Stimulated activated CD8-positive, alpha-beta memory T cell treated with anti-CD3 and anti-CD28 coated beads, Interleukin-12 subunit alpha, Interleukin-12 subunit beta, amount 100 ng/mL, for 4 hours (primary cell): ENCODE measurements at places on chromosomes 7 and 10.

DNA sequence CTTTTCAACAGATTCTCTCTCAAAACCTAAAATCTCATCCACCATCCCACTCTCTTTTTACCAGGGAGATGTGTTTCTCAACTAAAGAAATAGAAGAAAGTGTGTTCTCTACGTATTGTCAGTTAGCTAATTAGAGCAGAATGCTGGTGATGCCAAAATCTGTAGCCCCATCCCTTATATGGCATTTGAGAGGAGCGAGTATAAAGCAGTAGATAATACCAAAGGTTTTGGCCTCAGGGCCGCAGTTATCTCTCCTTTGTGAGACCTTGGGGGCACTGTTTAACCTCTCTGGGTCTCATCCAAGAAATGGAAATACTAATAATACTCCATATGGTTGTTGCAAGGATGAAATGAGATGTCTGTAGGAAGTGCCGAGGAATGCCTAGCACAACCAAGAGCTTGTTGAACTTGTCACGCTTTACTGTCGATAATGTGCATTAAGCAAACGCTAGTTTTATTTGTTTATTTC, 456 bp upstream of the DLD start:
- no peak for DNase-seq

GRCh38 chr7:84251277-84251781, 56.7 kb upstream of the SEMA3A start:
- DNase-seq, result no peak

GRCh38 chr10:3781468-3782145, 3.4 kb downstream of the KLF6 start:
- DNase-seq, result peak; percentile 42

- DNase-seq, result peak; percentile 26
Observed at GRCh38 chr7:39589323-39590111, 23.3 kb downstream of the YAE1 start.

- DNase-seq, result no peak
Observed at GRCh38 chr10:35136263-35136815, 9.7 kb downstream of the CREM start.

- no peak for DNase-seq
Observed at GRCh38 chr7:91093181-91093580, 171.1 kb upstream of the FZD1 start.

GRCh38 chr7:73623798-73624668, at the start of gene MLXIPL:
Gene MLXIPL, minus strand, starts transcription at chr7:73624522. Its CDS starts 30 bp downstream, at chr7:73624492.
- peak; percentile 16 for DNase-seq

DNA sequence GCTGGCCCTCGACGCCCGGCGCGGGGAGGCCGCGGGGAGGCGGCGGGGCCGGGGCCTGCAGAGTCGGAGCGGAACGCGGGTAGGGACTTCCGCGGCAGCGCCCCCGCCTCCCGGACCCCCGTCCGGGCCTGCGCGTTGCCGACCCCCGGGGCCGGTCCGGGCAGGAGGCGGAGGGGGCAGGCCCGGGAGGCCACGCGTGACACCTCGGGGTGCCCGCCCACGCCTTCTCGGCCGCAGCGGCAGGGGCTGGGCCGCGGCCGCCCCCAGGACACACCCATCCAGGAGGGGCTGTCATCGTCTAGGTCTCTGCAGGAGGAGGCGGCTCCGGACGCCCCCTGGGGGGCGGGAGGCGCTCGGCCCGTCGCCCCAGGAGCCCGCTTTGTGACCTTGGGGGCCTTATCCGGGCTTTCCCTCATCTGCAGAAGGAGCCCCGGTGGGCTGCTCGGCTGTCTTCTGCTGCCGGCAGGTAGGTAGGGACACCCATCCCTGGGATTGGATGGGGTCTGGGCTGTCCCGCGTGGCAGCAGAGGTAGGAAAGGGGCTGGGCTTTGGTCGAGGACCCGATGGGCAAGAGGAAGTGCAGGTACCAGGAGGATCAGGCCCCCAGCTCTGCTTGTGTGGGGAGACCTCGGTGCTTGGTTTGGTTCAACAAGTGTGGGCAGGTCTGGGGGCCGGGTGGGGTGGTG, 569 bp downstream of the ZNF316 start:
- peak; percentile 61 for DNase-seq

GRCh38 chr7:25384788-25385505, 156.7 kb upstream of the NPVF start:
- no peak for DNase-seq

GRCh38 chr7:71777278-71777677, 634.9 kb downstream of the CALN1 start:
- no peak for DNase-seq

DNA sequence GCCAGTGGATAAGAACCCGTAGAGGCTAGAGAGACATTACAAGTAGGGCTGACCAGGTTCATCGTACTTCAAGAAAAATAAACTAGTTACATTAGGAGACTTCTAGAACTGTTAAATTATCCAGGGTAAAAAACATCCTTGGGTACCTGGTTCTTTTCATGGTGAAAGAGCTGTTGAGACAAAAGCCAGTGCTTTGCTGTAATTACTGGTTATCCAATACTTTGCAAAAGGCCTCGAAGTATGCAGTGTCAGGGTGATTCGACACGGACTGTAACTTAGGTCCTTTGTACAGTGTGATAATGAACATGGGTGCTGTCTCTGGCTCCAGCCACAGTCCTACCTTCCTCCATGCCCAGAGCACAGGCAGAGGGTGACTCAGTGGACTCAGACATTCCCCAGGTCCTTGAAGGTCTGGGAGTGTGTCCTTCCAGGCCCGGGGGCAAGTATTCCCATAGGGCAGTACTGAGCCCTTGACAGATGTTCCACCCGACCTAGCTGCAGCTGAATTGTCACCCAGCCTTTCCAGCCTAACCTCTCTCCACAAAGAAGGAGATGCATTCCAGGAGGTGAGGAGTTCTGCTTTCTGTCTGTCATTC, 123.6 kb upstream of the TMEM72 start:
- DNase-seq, result no peak

DNA sequence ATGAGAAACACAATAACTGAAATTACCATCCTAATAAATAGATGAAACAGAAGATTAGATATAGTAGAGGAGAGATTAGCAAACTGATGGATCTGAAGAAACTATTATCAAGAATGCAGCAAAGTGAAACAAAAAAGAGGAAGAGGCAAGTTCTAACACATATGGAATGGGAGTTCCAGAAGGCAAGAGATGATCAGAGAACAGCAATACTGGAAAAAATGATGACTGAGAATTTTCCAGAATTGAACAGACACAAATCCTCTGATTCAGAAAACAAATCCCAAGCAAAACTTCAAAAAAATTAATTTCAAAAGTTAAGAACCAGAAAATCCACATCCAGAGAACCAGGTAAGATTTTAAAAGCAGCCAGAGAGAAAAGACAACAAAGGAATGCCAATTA, 20.2 kb upstream of the CYREN start:
- no peak for DNase-seq

GRCh38 chr7:50815138-50815537, 32.4 kb upstream of the GRB10 start:
- DNase-seq, result no peak

GRCh38 chr10:132593389-132593788, 55.8 kb downstream of the INPP5A start:
- no peak for DNase-seq

- DNase-seq, result no peak
Observed at GRCh38 chr10:120422457-120422856, 34.6 kb upstream of the PLPP4 start.

DNA sequence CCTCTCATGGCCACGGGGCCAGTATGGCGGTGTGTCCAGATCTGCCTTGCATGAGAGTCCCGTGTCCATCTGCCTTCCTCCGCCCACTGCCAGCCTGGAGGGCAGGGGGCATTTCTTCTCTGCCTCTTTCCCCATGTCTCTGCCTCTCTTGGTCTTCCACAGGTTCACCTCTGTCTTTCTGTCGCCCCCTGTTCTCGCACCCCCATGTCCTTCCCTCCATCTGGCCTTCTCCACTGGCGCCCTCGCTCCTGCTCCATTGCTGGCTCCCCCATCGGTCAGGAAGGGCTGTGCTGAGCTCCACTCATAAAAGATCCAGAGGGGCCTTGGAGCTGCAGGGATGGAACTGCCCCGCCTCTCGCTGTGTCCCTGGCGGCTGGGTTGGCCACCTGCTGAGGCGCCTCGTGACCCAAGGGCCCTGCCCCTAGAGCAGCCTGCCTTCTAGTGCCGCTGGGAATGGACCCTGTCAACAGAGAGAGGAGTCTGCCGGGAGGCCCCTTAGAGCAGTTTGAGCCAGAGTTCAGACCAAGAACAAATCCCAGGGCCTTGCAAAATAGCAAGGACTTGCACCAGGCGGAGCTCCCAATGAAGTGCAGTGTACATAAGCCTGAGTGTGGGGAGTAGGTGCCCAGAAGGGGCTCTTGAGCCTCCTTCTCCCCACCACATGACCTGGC, 42.0 kb downstream of the GOLGA7B start:
- DNase-seq, result no peak

DNA sequence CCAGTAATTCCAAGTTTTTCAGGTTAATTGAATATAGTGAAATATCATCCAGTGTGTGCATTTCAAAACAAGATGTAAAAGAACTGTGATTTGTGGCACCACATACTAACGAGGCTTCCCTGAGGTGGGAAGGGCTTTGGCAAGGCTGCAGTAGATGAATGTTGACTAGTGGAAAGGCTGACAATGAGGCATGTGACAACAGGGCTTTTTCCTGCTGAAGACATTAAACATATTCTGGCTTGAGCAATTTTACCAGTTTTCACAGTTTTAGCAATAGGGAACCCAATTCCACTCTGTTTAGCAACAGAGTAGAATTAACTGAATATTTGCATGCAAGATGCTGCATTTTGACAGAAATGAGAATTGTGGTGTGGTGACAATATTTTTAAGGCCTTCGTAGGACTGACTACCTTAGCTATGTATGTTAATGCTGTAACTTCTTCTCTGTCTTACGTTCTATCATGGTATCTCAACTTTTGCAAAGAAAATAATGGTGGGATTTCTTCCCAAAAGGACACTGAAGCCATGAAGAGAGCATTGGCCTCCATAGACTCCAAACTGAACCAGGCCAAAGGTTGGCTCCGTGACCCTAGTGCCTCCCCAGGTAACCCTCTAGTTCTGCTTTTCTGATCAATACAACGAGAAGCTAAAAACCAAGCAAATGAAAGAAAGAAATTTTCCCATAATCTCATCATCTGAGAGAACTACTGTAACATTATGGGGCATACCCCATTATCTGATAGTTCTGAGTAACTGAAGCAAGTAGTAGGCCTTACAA, 68.5 kb downstream of the AP3M1 start:
- DNase-seq, result no peak

- no peak for DNase-seq
Observed at GRCh38 chr7:121557034-121557892, 161.2 kb upstream of the FAM3C start.

DNA sequence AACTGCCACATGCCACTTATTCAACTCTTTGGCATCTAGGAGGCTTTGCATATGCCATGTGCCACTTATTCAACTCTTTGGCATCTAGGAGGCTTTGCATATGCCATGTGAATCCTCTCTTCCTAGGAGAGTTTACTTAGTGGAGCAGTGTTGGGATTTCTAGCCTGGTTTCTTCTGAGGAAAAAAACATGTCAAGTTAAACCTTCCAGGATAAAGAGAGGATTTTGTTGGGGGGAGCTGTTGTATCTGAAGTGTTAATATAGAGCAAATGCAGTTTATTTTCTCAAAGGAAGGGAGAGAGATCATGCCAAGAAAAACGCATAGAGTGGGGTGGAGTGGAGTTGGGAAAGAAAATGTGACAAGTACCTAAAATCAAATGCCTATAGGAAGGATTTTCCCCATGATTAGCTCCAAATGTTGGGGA, 91.5 kb downstream of the MCU start:
- DNase-seq, result no peak

DNA sequence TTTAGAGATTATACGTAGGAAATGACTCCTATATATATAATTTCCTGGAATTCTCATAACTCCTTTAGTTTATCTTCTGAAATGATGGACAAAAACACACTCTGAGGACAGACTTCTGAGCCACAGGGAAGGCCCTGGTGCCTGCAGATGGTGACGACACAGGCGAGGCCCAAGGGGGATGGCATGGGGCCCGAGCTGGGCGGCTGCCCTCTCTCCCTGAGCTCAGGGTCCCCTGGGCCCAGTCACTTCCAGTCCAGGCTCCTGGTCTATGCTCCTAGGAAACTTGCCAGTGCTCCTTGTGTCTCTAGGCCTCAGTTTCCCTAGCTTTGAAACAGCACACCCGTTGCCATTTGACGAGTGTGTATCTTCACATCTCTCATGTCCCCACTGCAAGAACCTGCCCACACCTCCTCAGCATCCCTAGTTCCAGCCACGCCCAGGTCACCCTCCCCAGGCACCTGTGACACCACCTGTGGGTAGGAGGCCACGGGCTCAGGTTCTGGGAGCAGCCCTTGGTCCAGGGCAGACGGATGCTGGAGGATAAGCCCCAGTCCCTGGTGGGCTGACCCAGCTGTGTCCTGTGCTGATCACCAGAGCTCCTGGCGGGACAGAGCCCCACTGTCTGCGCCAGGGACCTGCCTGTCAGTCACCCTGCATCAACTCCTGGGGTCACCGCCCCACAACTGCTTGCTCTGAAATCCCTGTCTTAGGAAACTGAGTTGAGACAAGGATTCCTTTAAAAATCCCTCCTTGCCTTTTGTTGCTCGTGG, 23.4 kb upstream of the SHH start:
- no peak for DNase-seq

GRCh38 chr10:8039321-8039881, 15.1 kb upstream of the GATA3 start:
- DNase-seq, result no peak

DNA sequence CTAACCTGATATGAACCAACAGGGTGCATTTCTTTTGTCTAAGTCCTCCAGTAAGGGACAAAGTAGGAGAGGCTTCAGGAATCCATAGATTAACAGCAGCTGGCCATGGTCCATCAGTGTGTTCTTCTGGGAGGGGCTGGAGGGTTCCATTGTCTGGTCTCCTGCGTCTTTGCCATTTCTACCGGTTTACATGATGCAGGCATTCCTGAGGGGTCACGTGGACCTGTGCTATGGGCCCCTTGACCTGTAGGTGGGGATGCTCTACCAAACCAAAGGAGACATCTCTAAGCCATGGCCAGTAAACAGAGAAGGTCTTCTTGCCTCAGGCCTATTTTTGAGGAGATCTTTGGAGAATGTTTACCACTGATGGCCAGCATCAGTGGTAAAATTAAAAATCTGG, 28.7 kb upstream of the HABP2 start:
- no peak for DNase-seq

DNA sequence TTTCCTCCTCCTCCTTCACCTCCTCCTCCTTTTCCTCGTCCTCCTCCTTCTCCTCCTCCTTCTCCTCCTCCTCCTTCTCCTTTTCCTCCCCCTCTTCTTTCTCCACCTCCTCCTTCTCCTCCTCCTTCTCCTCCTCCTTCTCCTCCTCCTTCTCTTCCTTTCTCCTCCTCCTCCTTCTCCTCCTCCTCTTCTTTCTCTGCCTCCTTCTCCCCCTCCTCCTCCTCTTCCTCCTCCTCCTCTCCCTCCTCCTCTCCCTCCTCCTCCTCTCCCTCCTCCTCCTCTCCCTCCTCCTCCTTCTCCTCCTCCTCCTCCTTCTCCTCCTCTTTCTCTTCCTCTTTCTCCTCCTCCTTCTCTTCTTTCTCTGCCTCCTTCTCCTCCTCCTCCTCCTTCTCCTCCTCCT, 13.6 kb downstream of the PLXNA4 start:
- DNase-seq, result no peak

DNA sequence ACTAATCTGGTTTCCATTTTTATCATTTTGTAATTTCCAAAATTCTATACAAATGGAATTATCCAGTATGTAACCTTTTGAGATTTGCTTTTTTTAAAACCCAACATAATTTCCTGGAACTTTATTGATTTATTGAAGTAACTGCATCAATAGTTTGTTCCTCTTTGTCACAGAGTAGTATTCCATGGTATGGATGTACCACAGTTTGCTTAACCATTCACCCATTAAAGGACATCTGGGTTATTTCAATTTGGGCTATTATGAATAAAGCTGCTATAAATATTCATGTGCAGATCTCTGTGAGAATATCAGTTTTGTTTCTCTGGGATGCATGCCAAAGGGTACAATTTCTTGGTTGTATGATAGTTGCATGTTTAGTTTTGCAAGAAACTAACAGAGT, 2.9 kb downstream of the GPNMB start:
- DNase-seq, result no peak
